AG04449 (cell line): ENCODE measurements at places on chromosomes 7 and 10.
A peak's percentile ranks its signal among the peaks of the same experiment; 100 is the strongest.

- no peak for DNase-seq
These were observed 205.5 kb downstream of the DNAJB6 start for GRCh38 chr7:157542068-157543021.

- no peak for DNase-seq
These were observed 44.9 kb downstream of the INSYN2A start for GRCh38 chr10:127151541-127151940.

DNA sequence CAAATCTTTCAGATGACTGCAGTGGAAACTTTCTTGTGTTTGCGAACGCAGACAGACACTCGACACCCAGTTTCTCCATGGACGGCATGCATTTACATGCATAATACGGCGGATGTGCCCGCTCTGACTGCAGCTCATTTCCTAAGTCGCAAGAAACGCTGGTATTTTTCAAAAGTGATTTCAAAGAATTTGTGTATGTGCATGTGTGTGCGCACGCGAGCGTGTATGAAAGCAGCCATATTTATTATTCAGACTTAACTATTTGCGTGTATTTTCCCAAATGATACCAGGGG is 436.5 kb upstream of the MGMT start:
- no peak for DNase-seq

- DNase-seq, result peak; percentile 70
These were observed 20.6 kb downstream of the RBM20 start for GRCh38 chr10:110664483-110665420.

DNA sequence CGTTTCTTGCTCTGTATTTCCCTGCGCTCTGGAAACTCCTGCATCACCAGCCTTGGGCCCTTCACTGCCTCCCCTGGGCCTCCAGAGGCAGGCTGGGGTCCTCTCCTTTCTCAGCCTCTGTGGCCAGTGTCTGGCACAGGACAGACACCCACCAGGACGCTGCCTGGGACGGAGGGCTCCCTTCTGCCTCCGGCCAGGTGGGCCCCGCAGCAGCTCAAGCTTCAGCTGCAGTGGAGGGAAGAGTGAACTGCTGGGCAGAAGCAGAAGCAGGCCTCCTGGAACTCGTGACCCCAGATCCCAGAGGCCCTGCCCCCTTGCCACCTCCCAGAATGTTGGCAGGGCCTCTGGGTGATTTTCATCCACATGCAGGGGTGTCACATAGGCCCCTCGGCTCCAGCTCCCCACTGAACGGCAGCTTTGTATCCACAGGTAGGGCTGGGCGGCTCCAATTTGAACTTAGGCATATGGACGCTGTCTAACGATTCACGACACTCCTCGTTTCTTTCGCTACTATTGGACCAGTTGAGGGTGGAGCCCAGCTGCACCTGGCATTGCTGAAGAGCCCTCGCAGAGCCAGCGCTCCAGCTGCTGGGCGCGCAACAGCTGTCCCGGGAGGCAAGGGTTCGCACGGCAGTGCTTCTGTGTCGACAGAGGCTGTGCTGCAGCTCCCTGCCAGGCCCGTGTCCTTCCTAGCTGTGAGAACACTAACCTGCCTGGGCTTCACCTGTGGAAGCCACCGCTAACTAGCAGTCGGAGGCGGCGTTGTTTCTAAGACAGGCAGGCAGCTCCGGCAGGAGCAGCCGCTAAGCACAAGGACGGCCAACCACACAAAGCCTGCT is 18.4 kb upstream of the GPR146 start:
- no peak for DNase-seq

GRCh38 chr7:90816511-90817142 is 220.5 kb downstream of the CDK14 start:
- DNase-seq, result peak; percentile 96

DNA sequence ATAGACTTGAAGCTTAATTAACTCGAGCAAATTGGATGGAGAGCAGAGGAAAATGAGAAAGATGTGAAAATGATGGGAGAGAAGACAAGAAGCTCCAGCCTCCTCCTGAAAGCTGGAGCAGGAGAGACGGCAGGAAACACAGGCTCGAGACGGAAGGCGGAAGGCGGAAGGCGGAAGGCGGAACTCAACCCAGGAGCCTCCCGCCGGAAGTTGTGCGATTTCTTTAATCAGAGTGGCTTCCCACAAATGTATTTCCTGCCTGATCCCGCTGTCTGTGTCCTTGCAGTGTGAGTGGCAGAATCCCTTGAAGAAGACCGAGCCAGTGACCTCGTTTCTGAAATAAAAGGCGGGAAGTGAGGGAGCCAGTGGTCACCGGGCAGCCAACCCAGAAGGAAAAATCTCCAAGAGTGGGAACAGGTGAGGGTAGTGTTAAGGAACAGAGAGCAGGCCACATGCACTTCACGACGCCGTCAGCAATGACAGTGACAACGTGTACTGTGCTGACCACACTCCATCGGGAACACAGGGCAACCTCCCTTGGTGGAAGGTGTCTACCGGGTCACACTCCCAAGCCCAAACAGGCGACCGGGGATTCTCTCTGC is 117.0 kb upstream of the RNF32 start:
- no peak for DNase-seq

- no peak for DNase-seq
These were observed 66.3 kb downstream of the VIPR2 start for GRCh38 chr7:159078193-159078910.

GRCh38 chr10:88281592-88282347 is 301.3 kb downstream of the RNLS start:
- peak; percentile 44 for DNase-seq

- no peak for DNase-seq
These were observed 57.1 kb downstream of the PLPP4 start for GRCh38 chr10:120514035-120514620.

DNA sequence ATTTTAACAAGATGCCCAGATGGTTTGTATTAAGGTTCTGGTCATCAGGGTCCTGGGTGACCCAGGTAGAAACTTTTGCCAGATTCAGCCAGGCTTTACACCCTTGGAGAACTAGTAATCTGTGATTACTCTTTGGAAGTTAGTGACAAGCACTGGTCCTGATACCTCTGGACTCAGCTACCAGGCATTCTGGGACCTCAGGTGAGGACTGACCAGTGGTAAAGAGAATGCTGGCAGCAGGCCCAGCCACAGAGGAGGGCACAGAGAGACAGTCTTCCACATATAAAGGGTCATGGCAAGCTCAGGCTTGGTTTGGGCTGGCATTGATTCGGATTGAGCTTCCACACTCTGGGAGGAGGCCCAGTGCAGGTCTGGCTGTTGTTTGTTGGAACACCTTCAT is 112.0 kb upstream of the CHST15 start:
- no peak for DNase-seq

DNA sequence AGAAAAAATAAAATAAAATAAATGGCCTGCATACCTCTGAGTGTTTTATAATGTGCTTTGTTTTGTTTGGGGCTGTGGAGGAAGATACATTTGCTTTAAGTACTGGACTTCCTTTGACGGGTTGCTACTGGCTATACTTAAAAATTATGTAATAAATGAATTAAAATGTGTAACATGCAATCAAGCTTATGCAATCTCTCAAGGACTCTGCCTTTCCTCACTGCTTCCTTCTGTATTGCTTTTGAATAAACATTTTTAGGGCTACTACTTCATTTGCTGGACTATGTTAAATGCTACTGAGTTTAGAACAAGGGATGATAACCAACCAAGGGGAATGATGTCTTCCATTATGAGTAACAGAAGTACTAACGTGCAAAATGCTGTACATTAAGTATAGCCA is 91.6 kb downstream of the ETV1 start:
- DNase-seq, result no peak

DNA sequence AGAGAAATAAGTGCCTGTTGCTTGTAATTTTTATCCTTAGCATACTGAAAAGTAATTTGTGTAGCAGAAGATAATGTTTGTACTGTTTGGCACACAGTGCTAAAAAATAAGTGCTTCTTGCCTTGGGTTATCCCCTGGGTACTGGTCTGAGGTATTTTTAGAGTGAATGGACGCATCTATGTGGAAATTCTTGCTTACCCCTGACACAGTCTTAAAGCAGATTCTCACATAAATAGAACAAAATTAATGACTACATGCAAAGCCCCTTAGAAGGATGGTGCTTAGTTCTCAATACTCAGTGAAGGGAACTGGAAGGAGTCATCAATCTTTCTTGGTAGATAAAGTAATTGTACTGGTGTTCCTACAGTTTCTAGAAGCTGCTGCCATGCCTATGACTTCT is 548.6 kb downstream of the ARL4A start:
- no peak for DNase-seq

GRCh38 chr7:149285603-149286002 is 23.6 kb downstream of the ZNF783 start:
- DNase-seq, result no peak

GRCh38 chr10:77921395-77921794 is 5.2 kb downstream of the DLG5 start:
- DNase-seq, result no peak

- no peak for DNase-seq
These were observed 43.8 kb downstream of the SH2D4B start for GRCh38 chr10:80581469-80581835.

DNA sequence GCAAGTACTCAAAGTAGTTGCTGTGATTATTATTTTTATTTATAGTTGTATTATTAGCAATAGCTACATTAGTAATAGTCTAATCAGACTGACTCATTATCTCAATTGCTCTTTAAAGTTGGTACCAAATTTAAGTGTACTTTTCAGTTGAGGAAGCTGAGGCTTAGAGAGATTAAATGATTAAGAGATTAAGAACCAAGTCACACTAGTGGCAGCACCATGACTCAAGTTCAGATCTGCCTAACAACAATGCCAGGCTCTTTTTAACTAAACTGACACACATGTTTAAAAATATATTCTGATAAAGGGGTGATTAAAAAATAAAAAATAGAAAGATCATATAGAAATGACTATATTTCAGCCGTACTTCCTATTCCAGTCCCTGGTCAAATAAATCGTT is 42.0 kb downstream of the FZD1 start:
- DNase-seq, result no peak

DNA sequence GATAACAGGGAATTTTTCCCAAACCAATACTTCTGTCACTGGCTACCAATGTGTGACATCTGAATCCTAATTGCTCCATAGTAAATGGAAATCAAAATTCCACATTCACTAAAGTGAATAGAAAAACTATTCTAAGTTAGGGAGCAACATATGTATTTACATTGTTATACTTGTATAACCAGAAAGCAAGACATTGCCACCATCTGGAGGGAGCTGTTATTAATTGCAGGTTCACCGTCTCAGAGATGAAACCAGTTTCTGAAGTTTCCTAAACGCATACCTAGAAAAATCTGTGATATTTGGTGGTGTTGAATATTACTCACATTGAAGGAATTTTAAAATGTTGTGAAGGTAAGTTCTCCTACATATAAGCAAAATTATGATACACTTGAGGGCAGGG is 390.1 kb downstream of the NXPH1 start:
- DNase-seq, result no peak

DNA sequence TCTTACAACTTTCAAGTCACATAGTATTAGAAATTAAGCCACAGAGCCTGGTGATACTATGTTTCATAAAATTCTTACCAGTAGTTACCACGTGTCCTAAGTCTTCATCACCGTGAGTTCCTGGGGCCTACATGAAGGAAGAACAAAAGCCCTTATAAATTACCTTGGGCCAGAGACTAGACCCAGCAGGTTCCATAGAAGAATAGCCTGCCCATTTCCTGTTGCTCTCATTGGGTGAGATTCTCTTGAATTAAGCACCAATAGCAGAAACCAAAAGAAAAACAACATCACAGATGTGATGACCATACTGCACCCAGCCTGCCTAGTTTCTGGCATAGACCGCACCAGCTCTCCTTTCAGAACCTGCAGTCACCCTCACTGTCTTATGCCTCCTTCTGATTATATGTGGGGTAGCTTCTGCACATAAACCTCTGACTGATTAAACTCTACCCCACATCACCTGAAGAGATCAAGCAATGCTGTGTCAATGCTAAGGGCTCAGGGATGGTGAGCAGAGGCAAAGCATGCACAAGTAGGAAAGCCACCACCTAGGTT is 18.0 kb upstream of the SEM1 start:
- DNase-seq, result no peak

DNA sequence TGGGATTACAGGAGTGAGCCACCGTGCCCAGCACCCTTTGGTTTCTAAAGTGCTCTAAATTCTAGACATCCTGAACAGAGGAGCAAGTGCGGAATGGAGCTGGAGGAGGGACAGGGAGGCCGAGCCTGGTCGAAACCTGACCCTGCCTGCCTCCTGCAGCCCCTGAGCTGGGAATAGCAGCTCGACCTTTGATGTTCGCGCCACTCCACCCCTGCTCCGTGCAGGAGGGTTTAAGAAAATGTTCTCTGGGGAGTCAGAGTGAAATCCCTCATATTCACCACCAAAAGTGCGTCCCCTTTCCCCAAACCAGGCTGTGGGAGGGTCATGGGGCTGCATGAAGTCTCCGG is 1.8 kb downstream of the PGAM2 start:
- DNase-seq, result no peak

DNA sequence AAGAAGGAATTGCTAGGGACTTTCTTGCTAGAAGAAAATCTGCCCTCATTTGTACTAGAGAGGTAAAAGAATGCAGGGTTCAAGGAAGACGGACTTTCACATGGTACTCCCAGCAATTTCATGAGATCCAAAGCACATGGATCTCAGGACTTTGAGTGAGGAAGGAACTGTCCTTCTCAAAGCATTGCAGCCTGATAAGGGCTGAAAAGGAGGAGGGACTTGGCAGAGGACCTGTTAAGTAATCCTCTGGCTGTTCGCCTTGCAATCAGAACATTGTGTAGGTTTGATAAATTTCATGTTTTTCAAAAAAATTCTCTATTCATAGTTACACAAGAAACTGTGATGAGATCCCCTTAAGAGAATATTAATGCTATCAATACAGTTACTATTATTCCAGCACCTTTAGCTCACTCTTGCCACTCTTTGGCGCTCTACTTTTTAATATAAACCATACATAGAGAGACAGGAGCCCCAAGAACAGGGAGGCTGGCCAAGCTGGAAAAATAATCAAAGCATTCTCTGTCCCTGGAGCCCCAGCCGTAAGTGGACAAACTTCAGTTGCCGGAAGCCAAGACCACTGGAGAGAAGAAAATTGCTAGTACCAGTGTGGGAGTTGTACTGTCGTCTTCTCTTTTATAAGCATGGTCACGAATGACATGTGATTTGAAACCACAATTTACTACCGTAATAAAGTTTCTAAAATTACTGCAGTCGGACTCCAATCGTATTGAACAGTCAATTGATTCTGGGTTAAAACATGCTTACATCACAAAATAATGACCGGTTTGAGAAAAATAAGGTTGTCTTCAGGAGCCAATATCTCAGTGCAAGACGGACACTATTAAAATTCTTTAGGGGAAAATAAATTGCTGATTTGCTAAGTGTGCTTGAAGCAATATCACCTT is 424.4 kb downstream of the SDK1 start:
- DNase-seq, result no peak
